SJCRH30 (cell line): ENCODE measurements at places on chromosomes 16 and 17. TPM values are rescaled to one million over a fixed set of nuclear protein-coding genes. Genes with fewer than 3 reads are reported as not detected.

GRCh38 chr17:73824321-73824720 is 180.1 kb upstream of the SDK2 start:
- no peak for DNase-seq

GRCh38 chr17:41868568-41868967 is 3.3 kb upstream of the KLHL11 start:
- DNase-seq, result no peak

DNA sequence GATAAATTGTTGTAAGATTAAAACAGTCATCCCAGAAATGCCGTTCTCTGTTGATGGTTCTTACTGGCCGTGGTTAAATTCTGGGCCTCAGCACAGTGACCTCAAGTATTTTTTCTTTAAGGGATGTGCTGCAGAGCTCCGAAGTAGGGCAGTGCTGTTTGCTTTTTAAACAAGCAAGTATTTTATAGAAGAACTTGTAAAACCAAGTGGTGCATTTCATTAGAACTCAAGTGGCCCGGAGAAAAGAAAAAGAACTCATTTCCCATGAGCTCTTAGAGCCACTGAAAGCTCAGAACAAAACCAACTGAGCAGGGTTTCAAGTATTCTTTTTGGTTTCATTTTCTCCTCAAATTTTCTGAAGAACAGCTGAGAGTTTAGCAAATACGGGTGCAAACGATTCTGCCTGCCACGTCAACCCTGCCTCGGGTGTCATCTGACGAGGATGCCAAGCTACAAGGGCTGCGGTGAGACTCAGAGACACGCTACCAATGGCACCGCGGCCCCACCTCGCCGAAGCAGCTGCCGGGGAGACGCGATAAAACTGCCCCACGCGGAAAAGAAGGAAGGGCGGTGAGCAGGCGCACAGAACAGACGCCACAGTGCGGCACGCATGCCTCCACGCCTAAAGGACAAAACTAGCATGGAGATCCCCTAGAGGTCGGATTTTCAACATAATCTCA is 6.3 kb downstream of the LMF1 start:
- no peak for DNase-seq

- peak; percentile 27 for DNase-seq
Observed at GRCh38 chr16:56789360-56789759, 59.4 kb downstream of the NUP93 start.

DNA sequence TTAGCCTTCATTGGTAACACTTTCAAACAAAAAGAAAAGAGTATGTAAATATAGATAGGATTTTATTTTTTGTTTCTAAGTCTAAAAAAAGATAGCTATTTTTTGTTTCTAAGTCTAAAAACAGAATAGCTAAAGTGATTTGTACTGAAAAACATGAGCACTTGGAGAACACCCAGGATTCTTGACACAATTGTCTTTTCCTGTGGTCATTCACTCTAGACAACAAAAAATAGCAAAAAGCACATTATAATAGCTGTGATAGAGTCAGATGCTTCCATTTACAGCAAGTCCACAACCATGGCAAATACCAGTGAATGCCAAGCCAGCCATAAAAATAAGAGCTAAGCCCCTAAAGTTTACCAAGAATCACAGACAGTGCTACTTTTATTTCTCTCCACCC is 36.7 kb downstream of the SKAP1 start:
- DNase-seq, result no peak

DNA sequence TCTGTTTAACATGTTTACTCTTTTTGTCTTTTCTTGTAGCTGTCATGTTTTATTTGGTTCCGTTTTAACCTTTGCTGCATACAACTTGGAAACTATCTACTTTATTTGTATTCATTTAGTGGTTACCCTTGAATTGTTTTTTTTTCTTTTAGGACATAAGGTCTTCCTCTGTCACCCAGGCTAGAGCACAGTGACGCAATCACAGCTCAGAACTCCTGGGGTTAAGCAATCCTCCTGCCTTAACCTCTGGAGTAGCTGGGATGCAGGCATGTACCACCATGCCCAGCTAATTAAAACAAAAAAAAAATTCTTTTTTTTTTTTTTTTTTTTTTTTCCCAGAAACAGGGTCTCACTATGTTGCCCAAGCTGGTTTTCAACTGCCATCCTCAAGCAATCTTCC is 29.8 kb upstream of the USP43 start:
- DNase-seq, result no peak

The LPO gene
- total RNA-seq, result not detected in 2 replicates

- DNase-seq, result no peak
Observed at GRCh38 chr16:24721830-24722238, 7.6 kb upstream of the TNRC6A start.

GRCh38 chr17:57269598-57270255 is 13.4 kb downstream of the MSI2 start:
- DNase-seq, result no peak

GRCh38 chr17:28896884-28897768 is at the start of gene FLOT2:
TSS of gene FLOT2 (minus strand) at chr17:28897733. CDS start at chr17:28897574, 159 bp downstream.
- peak; percentile 73 for DNase-seq

GRCh38 chr16:73240920-73241319 is 193.0 kb upstream of the ZFHX3 start:
- no peak for DNase-seq

The TOP2A gene
- 524 and 583 TPM in 2 replicates for total RNA-seq

The COPS3 gene
- 395 TPM in 2 replicates for total RNA-seq

DNA sequence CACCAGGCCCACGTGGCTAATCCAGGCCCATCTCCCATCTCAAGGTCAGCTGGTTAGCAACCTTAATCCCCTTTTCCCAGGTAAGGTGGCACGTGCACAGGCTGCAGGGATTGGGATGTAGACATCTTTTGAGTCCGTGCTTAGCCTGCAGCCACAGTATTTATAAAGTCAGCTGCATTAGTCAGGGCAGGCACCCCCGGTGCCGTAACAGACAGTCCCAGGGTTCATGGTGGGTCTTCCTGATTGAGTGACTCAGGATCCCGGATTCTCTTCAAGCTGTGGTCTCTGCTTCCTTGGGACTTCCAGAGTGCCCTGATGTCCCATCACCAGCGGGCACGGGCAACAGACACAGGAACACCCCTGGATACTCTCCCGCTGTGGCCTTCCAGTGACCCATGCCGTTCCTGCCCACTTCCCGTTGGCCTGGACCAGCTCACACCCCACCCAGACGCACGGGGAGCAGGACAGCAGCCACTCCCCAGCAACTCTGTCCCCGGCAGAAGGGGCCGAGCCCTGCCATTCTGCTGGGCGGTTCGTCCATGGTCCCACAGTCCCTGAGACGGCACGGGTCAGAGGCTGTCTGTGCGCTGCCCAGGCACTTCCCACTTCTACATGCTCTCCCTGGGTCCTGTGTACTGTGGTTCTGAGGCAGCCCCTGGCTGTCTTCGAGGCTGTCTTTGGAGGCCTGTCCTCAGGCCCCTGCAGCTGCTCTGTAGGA is 248.6 kb upstream of the GSE1 start:
- DNase-seq, result no peak

- DNase-seq, result no peak
Observed at GRCh38 chr16:87929986-87930385, 6.3 kb downstream of the CA5A start.

DNA sequence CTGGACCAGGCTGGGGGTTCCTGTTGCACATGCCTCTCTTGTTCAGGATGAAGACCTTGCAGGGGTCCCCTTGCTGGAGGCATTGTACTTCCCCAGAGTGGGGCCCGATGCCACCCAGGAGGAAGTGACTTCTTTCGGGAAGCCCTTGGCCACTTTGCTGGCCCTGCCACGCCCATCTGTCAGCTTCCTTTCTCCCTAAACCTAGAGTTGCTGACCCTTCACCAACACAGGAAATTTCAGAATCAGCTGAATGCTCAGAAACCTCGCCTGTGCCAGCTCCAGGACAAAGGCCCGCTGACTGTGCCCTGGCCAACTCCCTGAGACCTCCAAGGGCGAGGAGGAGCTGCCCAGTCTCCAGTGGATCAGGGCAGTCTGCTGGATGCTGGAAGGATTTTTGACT is 26.7 kb downstream of the WNT9B start:
- no peak for DNase-seq

The PRKCB gene
- total RNA-seq, result not detected in 2 replicates

DNA sequence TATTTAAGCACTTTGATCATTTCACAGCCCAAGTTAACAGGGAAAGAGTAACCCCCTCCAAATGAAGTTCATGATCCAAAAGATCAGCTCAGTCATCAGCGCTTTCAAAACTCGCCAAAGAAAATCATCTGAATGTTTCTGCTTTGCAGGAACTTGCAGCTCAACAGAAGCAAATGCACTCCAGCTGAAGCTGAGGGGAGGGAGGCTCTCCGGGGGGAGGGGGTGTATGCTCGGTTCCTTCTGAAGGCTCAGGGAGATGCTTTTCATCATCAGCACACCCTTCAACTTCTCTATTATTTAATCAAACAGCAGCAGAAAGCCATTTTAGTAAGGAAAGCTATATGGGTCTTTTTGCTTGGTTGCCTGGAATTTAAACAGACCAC is 24.4 kb upstream of the ERN1 start:
- no peak for DNase-seq

DNA sequence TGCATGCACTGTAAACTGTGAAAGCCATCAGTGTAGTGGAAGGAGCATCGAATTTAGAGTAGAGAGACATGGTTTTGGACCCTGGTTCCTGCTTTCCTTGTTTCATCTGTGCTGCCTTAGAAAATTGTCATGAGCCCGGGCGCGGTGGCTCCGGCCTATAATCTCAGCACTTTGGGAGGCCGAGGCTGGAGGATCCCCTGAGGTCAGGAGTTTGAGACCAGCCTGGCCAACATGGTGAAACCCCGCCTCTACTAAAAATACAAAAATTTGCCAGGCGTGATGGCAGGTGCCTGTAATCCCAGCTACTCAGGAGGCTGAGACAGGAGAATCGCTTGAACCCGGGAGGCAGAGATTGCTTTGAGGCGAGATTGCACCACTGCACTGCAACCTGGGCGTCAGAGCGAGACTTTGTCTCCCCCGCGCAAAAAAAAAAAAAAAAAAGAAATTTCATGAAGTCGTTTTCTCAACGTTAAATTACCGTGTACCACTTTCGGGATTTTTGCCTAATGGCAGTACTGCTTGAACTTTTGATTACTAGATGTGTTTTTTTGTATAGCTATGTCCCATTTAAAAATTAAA is 912 bp downstream of the COQ7 start:
- no peak for DNase-seq

GRCh38 chr17:851924-852323 is 69.8 kb downstream of the MRM3 start:
- DNase-seq, result peak; percentile 19

The ENPP7 gene
- total RNA-seq, result not detected in 2 replicates

- DNase-seq, result no peak
Observed at GRCh38 chr16:50437769-50438437, 69.1 kb upstream of the BRD7 start.

GRCh38 chr16:13507530-13507929 is 412.4 kb upstream of the ERCC4 start:
- no peak for DNase-seq

The FN3K gene
- total RNA-seq, result 0.79 and 2.1 TPM in 2 replicates

GRCh38 chr16:14186007-14186794 is 115.1 kb downstream of the MRTFB start:
- DNase-seq, result peak; percentile 9

DNA sequence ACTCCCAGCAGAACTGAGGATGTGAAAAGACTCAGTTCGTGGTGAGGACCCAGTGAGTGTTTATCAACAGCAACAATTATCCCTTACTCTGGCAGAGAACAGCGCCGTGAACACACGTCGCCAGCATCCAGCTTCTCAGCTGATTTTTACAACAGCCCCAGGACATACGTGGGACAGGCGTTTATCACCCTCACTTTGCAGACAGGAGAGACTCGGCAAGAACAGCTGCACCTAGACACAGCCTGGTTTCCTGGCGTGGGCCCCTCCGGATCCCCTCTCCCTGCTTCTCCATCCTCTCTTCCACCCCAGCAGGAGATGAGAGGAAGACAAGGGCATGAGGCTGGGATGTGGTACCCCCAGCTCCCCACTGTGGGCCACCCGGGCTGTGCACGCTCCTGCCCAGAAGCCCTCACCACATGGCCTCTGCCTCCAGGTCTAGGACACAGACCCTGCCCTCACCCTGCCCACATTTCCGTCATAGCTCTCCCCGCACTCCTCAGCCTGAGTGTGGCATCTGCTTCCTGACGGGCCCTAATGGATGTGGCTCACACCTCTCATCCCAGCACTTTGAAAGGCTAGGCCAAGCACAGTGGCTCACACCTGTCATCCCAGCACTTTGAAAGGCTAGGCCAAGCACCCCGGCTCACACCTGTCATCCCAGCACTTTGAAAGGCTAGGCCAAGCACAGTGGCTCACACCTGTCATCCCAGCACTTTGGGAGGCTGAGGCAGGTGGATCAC is 17.5 kb downstream of the ABR start:
- DNase-seq, result peak; percentile 63

- DNase-seq, result no peak
Observed at GRCh38 chr16:68242926-68243858, 2.0 kb upstream of the PLA2G15 start.

GRCh38 chr17:56808503-56808902 is 25.2 kb downstream of the C17orf67 start:
- DNase-seq, result no peak

The TMEM238L gene
- total RNA-seq, result not detected in 2 replicates

DNA sequence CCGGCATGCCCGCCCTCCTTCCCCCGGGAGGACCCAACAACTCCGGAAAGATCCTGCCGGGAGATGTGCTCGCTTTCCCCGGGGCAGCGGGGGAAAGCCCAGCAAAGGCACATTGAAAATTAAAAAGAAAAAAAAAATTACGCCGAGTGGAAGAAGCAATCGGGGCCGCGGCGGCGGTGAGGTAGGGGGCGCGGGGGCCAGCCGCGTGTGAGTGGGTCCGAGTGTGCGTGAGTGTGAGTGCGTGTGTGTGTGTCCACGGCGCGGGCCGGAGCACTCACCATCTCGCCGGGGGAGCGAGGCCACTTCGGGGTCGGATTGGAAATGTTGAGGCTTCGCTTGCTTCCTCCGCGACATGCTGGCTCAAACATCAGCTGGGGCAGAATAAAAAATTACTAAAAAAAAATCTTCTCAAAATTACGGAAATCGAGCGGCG is at the start of gene SALL1:
Gene SALL1 (minus strand): TSS at position 383 of the 433 bp plus-strand sequence. CDS start 29 bp downstream, at position 354.
- DNase-seq, result no peak

GRCh38 chr17:31815212-31815730 is 43.8 kb downstream of the COPRS start:
- no peak for DNase-seq

GRCh38 chr16:49502136-49502881 is 128.7 kb downstream of the C16orf78 start:
- DNase-seq, result no peak

GRCh38 chr17:78272181-78272913 is 40.9 kb downstream of the TMEM235 start:
- DNase-seq, result peak; percentile 85

DNA sequence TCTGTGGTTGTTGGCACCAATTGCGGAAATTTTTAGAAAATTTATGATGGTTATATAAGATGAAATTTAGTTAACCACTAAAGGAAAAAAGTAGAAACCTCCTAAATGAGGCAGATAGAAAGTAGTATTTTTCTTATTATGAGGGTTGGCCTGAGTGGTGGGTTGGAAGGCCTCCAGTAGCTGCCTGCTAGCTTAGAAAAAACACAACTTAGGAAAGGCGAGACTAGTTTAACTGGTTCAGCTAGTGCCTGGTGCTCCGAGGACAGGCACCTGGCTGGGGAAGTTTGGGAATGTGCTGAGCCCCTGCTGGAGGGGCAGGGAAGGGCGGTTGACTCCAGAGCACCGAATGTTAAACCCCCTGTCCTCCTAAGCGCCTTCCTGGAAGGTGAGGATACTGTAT is 19.9 kb downstream of the LDHD start:
- DNase-seq, result no peak
